ENCODE measurements at places on chromosomes 2 and 18.

GRCh38 chr2:43455731-43456642, 139.9 kb downstream of the THADA start:
- DNase-seq: no peak

GRCh38 chr2:75251896-75252295, 52.6 kb upstream of the TACR1 start:
- no peak for DNase-seq

GRCh38 chr2:74821177-74822126, 12.5 kb upstream of the HK2 start:
- no peak for DNase-seq

DNA sequence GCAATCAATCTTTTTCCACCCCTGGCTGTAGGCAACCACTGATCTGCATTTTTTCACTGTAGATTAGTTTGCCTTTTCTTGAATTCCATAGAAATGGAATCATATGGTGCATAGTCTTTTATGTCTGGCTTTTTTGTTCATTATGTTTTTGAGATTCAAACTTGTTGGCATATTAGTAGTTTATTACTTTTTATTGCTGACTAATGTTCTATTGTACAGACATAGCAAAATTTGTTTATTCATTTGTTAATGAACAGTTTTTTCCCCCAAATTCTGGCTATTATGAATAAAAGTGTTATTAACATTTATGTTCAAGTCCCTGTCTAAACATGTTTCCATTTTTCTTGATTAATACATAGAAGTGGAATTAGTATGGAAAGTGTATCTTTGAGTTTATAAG, 21.4 kb upstream of the WDSUB1 start:
- no peak for DNase-seq

GRCh38 chr2:156189143-156189542, 143.4 kb downstream of the NR4A2 start:
- DNase-seq: no peak

DNA sequence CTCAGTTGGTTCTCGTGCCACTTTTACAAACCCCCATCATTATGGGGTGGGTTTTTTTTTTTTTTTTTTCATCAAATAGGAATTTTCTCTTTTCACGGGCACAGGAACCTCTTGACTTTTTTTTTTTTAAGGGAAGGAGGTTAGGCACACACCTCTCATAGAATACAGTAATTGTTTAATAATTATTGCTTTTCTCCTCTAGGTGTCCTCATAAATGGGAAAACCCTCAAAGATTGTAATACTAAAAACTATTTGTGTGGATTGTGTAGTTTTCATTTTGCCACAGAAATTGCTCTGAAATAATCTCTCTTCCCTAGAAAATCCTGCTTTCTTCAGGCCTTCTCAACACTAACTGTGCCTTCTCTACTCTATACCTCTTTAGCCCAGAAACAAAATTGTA, 147.3 kb downstream of the GREB1L start:
- no peak for DNase-seq

GRCh38 chr2:200703127-200703925, 108.4 kb upstream of the BZW1 start:
- DNase-seq: no peak

DNA sequence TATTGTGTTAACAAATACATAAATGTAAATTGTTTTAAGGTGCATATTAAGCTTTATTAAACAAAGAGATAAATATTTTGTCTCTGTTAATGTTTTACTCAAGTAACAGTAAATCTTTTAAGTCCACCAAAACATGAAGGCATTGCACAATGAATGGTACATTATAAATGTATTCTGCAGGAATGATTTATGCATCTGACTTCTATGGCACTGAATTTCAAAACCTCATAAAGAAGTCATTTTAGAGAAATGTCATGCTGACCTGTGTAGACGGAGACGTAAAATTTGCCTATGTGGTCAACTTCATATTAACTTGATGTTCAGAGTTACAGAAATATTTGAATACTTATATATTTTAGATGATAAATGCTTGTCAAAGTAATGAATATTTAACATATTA, 194.7 kb downstream of the BABAM2 start:
- DNase-seq: no peak

DNA sequence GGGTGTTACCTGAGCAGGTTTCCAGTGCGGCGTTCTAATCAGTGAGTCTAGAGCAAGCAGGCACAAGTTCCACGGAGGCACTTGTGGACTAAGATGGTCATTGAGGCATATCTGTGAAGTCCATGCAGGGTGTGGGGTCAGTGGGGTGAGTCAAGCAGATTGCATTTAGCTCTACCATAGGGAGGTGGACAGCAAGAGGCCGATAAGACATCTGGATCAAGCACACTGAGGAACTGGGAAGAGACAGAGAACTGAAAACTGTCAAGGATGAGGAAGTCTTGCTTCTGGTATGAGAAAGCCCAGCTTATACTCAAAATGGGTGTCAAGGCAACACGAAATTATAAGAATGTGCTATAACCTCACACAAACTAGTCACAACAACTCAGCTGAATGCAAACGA, 61.2 kb upstream of the SLC39A10 start:
- DNase-seq: no peak

GRCh38 chr18:3046216-3046808, 33.4 kb upstream of the LPIN2 start:
- no peak for DNase-seq

- peak; percentile 65 for DNase-seq
Measured at GRCh38 chr2:108403494-108403893, 25.7 kb downstream of the SULT1C4 start.

DNA sequence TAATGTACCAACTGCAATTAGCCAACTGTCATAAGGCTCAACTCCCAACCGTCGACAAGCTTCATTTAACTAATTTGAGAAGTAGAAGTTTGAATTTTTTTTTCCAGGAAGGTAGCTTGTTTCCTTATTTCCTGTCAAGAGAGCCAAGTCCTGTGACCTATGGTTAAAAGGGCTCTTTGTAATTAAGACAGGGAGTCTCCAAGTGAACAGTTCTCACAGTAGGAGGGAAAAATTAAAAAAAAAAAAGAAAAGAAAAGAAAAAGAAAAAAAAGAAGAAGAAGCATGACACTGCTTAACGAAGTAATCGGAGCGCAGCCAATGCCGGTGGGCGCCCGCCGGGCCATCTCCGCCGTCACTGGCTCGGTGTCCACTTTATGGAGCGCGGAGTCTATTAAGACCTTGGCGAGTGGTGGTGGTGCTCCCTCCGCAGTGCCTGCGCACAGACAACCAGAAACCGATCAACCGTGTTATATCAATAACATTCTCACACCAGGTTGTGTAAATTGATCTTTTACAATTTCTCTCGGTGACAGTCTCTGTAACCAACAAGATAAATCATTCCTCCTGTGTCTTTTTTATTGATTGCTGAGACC, 197.2 kb upstream of the POU3F3 start:
- no peak for DNase-seq

DNA sequence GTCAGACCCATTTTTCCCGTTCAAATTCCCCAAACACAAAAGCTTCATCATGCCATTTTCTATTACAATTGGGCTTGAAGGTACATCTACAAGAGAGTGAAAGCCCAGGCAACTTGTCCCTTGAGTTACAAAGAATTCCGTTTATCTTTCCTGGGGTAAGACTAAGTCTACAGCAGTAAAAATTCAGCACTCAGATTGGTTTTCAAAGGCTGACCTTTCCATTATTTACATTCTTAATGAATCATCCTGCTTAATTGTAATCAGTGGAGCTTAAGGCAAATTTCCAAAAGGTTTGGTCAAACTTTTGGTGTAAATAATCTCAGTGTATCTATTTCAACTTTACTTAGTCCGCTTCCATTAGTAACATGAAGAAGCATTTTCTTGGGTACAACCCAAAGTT, 33.4 kb upstream of the ST3GAL5 start:
- DNase-seq: no peak

DNA sequence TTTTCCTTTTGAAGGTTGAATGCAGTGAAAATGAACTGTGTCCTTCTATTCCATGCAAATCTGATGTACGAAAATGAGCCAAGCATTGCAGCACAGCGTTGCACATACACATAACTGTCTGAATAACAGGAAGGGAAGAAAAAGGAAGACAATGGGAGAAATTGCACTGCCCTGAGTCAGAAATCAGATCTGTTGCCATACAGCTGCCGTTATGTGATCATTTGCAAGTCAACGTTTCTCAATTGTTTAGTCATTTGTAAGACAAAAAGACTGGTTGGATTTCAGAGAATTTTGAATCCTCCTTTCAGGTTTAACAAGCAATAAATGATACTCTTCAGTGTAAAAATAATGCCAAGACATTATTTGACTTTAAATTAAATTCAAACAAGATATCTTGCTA, 284.1 kb downstream of the DSEL start:
- no peak for DNase-seq

DNA sequence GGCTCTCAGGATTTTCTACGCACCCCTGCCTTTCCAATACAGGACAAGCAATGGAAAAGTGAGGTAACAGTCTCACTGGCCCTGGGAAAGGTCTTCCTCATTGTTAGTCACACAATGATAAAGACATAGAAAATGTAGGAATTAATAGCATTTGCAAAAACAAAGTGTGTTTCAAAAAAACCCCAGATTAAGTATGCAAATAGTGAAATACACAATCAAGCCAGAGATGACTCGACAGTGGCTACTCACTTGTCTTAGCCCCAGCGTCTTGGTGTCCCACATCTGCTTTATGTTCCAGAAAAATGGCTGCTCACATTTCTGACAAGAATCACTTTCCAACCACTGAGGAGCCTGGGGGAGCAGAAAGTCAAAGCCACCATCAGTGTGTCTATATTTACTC, 47.0 kb upstream of the AP1S3 start:
- no peak for DNase-seq

- no peak for DNase-seq
Measured at GRCh38 chr2:204892506-204893255, 347.4 kb downstream of the PARD3B start.

DNA sequence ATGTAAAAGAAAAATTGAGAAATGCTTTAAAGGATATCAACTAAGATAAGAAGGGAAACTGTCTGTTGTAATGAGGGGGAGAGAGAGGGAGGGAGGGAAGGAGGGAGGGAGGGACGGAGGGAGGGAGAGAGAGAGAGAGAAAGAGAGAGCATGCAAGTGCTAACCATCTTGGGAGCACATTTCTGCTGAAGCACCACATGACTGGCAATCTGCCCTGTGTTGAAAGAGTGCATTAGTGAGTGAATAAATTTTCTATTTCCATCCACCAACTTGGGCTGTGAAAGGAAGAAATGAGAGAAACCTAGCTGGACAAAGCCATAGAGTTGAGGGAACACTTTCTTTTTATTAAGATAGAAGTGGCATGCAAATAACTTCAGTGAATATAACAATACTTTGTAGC, 110.7 kb downstream of the TMX3 start:
- no peak for DNase-seq

DNA sequence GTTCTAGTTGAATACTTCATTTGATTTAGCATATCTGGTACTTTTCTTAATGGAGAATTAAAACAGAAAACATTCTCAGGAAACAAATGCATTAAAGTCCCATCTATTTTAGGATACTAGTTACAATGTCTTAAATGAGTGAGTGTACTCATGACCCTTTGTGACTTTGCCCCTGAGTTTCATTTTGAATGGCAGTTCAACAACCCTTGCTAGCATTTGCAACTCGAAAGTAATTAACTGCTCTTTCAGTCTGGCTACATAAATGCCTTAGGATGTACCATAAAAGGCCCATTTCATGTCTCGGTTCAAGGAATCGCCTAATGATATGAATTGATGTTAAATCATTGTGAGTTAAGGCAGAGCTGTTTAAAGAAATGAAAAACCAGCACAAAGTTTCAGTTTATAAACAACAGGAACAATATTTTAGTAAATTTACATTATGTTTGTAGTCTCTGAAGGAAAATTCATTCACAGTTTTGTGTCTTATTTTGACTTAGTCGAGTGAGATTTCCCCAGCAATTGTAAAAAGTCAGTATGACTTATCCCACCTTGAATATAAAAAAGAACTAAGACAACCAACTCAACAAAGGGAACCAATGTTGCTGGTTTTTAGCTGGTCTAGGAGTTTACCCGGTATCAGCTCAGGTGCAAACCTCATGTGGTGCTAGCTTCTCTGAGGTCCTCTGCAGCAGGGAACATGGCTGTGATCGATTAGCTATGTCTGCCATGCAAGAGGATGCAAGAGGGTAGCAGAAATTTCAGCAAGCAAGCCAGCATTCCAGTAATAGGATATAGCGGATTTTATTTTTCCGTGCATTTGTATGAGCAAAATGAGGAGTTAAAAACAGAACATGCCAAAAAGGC, 386.2 kb downstream of the PTPRM start:
- no peak for DNase-seq

DNA sequence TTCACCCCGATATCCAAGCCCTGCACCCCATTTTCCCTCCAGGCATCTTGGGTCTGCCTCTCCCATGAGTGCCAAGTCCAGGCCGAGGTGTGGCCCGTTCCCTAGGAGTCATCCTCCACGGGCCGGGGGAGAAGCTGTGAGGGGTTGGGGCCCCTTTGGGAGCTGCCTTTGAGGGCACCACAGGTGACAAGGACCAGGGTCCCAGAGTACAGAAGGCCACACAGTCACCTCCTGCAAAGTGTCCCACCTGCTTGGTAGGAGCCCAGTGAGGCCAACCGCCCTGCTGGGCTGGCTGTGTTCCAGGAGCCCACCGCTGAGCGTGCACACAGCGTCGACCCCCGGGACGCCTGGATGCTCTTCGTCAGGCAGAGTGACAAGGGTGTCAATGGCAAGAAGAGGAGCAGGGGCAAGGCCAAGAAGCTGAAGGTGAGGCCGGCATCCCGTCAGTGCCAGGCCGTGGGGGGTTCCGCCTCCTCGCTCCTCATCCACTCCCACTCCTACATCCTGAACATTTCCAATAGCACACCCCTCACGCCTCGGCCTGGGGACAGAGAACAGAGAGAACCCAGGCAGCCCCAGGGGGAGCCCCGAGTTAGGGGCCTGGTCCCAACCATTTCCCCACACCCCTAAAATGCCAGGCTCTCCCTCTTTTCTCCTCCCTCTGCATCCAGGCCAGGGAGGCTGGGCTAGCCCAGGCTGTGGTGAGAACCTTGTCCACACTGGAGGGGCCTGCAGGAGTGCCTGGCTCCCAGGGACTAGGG, 2.7 kb downstream of the ERFE start:
- DNase-seq: no peak

GRCh38 chr2:241039416-241039815, 41.0 kb downstream of the SNED1 start:
- no peak for DNase-seq

DNA sequence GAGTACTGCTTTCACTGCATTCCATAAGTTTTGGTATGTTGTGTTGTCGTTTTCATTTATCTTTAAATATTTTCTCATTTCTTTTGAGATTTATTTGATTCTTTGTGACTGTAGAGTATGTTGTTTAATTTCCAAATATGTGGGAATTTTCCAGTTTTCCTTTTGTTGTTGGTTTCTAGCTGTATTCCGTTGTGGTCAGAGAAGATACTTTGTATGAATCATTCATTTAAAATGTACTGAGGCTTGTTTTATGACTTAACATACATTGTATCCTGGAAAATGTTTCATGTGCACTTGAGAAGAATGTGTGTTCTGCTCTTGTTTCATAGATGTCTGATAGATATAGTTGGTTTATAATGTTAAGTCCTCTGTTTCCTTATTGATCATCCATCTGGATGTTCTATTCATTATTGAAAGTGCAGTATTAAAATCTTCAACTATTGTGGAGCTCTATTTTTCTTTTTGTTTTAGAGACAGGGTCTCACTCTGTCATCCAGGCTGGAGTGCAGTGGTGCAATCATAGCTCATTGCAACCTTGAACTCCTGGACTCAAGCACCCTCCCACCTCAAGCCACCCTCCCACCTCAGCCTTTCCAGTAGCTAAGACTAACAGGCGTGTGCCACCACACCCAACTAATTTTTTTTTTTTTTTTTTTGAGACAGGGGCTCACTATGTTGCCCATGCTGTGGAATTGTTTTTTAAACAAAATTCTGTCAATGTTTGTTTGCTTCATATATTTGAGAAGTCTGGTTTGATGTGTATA, 96.8 kb downstream of the TAF4B start:
- no peak for DNase-seq
